ENCODE measurements at places on chromosomes 16 and 17.

DNA sequence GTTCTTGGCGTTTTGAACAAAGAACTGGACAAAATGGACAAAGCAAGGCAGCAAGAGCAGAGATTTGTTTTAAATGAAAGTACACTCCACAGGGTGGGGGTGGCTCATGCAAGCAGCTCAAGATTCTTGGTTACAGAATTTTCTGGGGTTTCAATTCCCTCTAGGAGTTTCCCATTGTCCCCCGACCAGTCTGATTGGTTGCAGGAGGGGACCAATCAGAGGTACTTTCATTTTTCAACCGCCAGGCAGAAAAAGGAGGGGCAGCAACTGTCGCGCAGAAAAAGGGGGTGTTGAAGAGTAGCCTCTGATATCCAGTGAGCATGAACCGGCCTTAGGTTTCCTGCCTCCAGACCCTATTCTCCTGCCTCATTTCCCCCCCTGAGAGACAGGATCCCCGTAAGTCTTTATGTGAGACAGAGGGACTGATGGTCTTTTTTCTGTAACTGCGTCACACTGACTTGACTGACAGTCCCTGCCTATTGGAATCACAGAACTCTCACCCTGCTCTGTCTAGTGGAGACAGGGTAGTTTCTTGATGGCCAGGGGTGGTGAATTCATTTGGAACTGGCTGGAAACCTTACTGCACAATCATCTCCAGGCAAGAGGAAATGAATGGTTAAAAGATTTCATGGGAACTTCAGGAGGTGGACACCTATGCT is 59.4 kb upstream of the ALOX12 start:
- DNase-seq, result no peak

DNA sequence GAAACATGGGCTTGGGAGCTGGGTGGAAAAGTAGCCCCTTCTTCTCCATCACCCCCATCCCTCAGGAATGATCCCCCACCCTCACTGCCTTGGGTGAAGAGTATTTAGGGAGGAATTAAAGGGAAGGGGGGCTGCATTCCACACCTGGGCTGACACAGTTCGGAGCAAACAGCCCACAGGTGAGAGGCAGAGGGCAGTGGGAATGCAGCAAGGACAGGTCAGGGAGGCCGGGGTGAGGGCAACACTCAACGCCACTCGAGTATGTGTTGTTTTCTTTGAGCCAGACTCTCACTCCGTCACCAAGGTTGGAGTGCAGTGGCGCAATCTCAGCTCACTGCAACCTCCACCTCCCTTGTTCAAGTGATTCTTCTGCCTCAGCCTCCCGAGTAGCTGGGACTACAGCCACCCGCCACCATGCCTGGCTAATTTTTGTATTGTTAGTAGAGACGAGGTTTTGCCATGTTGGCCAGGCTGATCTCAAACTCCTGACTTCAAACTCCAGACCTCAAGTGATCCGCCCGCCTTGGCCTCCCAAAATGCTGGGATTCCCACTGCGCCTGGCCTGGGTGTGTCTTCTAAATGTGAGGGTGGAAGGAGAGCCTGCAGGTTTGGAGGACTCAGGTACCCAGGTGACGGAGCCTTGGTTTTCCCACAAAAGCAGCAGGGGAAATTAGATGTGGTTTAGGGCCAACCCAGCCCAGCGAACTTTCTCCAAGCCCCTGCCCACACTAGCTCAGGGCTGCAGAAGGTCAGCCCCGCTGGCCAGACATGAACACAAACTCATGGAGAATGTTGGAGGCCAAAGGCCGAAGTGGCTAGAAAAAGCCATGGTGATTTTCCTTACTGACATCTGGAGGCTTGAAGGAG is 21.2 kb upstream of the ITGA3 start:
- DNase-seq, result no peak

DNA sequence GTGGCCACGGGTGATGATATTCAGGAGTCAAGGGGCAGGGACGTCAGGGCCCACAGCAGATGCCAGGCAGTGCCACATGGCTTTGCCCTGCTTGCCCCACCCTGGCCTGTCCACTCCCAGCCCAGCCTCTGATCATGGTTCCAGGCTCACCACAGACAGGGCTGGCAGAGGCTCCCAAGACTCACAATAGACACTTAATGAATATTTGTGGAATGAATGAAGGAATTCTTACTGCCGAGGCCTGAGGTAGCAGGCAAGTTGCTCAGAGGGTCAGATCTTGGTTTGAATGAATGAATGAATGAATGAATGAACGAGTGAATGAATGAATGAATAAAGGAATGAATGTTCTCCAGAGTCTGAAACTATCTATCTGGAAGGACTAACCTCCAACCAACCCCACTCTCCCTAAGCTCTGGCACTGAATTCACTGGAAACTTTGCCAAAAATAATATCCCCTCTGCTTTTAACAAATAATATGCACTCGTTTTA is 60.9 kb downstream of the RAI1 start:
- DNase-seq, result no peak

DNA sequence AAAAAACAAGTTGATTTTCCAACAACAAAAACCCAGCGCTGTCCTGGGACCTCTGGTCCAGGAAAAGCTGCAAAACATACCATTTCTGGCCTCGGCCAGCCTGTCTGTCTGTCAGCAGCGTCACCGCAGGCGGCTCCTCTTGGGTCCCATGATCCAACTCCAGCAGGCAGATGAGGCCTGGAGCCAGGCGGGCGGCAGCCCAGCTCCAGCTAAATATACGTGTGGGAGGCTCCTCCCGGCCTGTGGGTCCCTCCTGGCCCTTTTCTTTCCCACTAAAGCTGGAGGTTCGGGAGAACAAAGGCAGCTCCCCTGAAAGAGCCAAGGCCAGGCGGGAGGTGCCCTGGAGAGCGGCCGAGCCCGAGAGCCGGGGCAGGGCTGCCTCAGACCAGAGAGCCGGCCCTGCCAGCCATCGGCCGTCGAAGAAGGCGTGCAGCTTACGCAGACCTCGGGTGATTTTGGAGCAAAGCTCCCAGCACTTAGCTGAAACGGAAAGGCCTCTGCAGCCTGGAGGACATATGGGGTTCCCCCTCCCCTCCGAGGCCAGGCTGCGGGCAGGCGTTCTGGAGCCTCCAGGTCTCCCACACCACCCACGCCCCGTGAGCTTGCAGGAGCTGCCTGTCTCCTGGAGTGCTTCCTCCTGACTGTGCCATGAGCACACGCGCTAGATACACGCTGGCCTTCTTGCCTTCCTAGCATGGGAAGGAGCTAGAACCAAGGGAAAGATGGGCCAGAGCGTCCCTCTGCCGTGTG is 19.9 kb upstream of the JPH3 start:
- DNase-seq, result no peak

- DNase-seq, result peak; percentile 50
These were observed 4.0 kb upstream of the MEAK7 start for GRCh38 chr16:84508502-84508901.

GRCh38 chr16:28072087-28072486 is 8.6 kb upstream of the GSG1L start:
- DNase-seq, result no peak

- DNase-seq, result no peak
These were observed 54.6 kb downstream of the WDR45B start for GRCh38 chr17:82593590-82594087.

GRCh38 chr17:17231621-17232302 is 5.2 kb downstream of the FLCN start:
- DNase-seq, result no peak

- DNase-seq, result no peak
These were observed 22.7 kb downstream of the BCO1 start for GRCh38 chr16:81261049-81261648.

All from activated T-cell treated with anti-CD3 and anti-CD28 coated beads, Interleukin-2, amount 50 U/mL, for 1 hour (primary cell).